ENCODE measurements at places on chromosomes 16 and 17. TPM values are rescaled to one million over a fixed set of nuclear protein-coding genes. Genes with fewer than 3 reads are reported as not detected.
A peak's percentile ranks its signal among the peaks of the same experiment; 100 is the strongest.

The SPATA32 gene
- total RNA-seq = 0.12 TPM

The PPY gene
- 0.90 TPM for total RNA-seq

The ITGB4 gene
- 0.67 TPM for total RNA-seq

The MT4 gene
- total RNA-seq = not detected

The TRPV2 gene
- total RNA-seq = 50.6 TPM

The HSD17B2 gene
- not detected for total RNA-seq

The SLC38A8 gene
- total RNA-seq = not detected

The ABCA9 gene
- not detected for total RNA-seq

The TBX2 gene
- total RNA-seq = not detected

- no peak overlapping the region for H3K4me3 ChIP-seq
- no peak for DNase-seq
- no peaks in the 10 kb centered on the region for H3K4me1 ChIP-seq
- H3K27ac ChIP-seq = no peak overlapping the region
- no peaks in the 10 kb centered on the region for H3K36me3 ChIP-seq
- H3K27me3 ChIP-seq = no peaks in the 10 kb centered on the region
Observed at GRCh38 chr16:14378131-14378551, 251.9 kb downstream of the PARN start.

DNA sequence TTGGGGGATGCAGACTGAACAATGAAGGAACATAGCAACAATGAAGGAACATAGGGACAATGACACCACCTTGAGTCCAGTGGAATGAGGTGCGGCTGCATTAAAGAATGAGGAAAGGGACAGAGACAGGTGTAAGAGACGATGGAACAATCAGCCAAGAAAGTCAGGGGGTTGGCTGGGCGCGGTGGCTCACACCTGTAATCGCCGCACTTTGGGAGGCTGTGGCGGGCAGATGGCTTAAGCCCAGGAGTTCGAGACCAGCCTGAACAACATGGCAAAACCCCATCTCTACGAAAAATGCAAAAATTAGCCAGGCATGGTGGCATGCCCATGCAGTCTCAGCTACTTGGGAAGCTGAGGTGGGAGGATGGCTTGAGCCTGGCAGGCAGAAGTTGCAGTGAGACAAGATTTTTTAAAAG is 13.6 kb upstream of the CBFB start:
- H3K36me3 ChIP-seq = peaks cover 8% of the 10 kb centered on the region
- peak; percentile 36 for DNase-seq
- peak overlapping the region; percentile 86 for H3K4me3 ChIP-seq
- peak overlapping the region; percentile 87 for H3K27ac ChIP-seq
- H3K4me1 ChIP-seq = peaks cover 27% of the 10 kb centered on the region

DNA sequence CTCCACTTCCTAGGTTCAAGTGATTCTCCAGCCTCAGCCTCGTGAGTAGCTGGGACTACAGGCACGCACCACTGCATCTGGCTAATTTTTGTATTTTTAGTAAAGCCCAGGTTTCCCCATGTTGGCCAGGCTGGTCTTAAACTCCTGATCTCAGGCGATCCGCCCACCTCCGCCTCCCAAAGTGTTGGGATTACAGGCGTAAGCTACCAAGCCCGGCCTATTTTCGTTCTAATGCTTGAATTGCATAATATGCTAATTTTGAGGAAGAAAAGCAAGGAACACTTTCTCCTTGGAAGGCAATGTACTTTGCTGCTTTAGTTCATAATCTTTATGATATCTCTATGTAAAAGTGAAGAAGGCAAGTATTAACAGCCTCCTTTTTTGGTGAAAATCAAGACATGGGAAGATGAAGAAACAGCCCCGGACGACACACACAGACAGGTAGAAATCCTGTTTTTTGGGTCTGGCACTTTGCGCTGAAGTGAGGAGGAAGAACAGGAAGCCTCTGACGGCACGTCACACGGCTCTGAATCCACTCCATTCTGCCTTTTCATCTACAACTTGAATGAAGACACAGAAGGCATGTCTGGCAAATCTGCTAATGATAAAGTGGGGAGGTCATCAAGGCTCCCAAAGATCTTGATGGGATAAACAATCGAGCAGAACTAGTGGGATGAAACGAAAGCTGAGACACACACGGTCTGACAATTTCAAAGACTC is 24.9 kb downstream of the VPS53 start:
- H3K36me3 ChIP-seq = peaks cover 27% of the 10 kb centered on the region
- H3K4me3 ChIP-seq = no peak overlapping the region
- H3K4me1 ChIP-seq = no peaks in the 10 kb centered on the region
- H3K27me3 ChIP-seq = no peaks in the 10 kb centered on the region

GRCh38 chr17:73423806-73424205 is 112.0 kb upstream of the CDC42EP4 start:
- DNase-seq = no peak
- no peaks in the 10 kb centered on the region for H3K27me3 ChIP-seq
- no peak overlapping the region for H3K27ac ChIP-seq
- no peak overlapping the region for H3K4me3 ChIP-seq
- no peaks in the 10 kb centered on the region for H3K4me1 ChIP-seq
- H3K36me3 ChIP-seq = no peaks in the 10 kb centered on the region

- no peaks in the 10 kb centered on the region for H3K36me3 ChIP-seq
- no peak overlapping the region for H3K27ac ChIP-seq
- H3K4me3 ChIP-seq = no peak overlapping the region
- H3K4me1 ChIP-seq = peaks cover 11% of the 10 kb centered on the region
- peaks cover 14% of the 10 kb centered on the region for H3K27me3 ChIP-seq
- DNase-seq = no peak
Observed at GRCh38 chr17:14815079-14815478, 450.0 kb downstream of the PMP22 start.

DNA sequence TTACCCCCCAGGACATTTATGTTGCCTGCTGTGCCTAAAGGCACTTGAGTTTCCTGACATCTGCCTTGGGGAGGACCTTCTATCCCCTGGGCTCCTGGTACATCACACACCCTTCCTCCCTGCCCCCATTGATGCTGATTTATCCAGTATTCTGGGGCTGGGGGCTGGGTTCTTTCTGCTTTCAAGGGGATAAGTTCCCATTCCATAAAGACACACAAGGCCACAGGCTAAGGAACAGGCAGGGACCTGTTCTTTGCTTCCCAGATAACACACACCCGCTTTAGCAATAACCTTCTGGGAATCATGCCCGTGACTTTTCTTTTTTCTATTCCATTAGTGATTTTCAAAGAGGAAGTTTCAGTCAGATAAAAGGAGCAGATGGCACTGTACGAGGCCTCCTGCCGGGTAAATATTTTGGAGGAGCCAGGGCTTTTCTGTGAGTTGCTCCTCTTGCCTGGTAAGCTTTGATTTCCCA is 30.6 kb downstream of the CHD9 start:
- peaks cover 5% of the 10 kb centered on the region for H3K4me1 ChIP-seq
- no peaks in the 10 kb centered on the region for H3K36me3 ChIP-seq
- no peak for DNase-seq
- no peaks in the 10 kb centered on the region for H3K27me3 ChIP-seq
- H3K4me3 ChIP-seq = no peak overlapping the region

DNA sequence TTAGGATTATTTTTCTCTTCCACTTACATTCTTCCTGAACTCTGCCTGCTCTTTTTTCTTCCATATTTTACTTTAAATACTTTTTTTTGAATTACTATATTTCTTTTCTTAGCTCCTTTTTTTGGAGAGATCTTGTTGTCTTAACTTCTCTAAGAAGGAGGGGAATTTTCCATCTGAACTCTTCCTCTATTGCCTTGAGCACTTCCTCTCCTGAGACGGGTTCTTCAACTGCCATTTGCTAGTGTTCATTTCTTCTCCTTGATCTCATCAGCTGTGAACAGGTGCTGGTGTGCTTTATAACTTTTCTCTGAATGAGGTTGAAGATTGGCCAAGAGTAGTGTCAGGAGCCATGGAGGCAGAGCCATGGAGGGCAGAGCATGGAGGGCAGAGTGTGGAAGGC is 15.1 kb upstream of the CD300LD start:
- no peaks in the 10 kb centered on the region for H3K36me3 ChIP-seq
- H3K27ac ChIP-seq = no peak overlapping the region
- no peak for DNase-seq
- H3K27me3 ChIP-seq = peaks cover 18% of the 10 kb centered on the region
- no peak overlapping the region for H3K4me3 ChIP-seq
- H3K4me1 ChIP-seq = no peaks in the 10 kb centered on the region

- no peaks in the 10 kb centered on the region for H3K27me3 ChIP-seq
- no peak for DNase-seq
Observed at GRCh38 chr16:61780161-61780560, 256.1 kb downstream of the CDH8 start.

DNA sequence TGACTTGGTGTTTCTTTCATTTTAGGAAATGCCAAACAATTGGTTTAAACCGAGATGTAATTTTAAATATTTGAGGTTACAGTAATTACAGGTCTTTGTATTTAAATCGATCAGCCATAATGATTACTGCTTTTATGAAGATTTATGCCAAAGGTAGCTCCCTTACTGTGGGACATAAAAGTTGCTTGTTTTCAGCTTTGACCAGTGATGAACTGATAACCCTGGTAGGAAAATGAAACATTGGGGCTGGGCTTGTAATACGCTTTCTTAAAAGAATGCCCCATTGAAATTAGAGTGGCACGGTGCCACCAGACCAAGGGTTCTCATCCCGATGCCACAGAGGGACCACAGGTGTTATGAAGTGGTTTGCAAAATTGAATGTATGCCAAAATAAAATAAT is 7.3 kb downstream of the TNRC6A start:
- no peaks in the 10 kb centered on the region for H3K27me3 ChIP-seq
- no peak for DNase-seq
- H3K36me3 ChIP-seq = peaks cover 33% of the 10 kb centered on the region
- no peak overlapping the region for H3K4me3 ChIP-seq
- H3K4me1 ChIP-seq = peaks cover 86% of the 10 kb centered on the region

- peaks cover 3% of the 10 kb centered on the region for H3K27me3 ChIP-seq
- no peak for DNase-seq
Observed at GRCh38 chr16:66326991-66327513, 39.4 kb upstream of the CDH5 start.

DNA sequence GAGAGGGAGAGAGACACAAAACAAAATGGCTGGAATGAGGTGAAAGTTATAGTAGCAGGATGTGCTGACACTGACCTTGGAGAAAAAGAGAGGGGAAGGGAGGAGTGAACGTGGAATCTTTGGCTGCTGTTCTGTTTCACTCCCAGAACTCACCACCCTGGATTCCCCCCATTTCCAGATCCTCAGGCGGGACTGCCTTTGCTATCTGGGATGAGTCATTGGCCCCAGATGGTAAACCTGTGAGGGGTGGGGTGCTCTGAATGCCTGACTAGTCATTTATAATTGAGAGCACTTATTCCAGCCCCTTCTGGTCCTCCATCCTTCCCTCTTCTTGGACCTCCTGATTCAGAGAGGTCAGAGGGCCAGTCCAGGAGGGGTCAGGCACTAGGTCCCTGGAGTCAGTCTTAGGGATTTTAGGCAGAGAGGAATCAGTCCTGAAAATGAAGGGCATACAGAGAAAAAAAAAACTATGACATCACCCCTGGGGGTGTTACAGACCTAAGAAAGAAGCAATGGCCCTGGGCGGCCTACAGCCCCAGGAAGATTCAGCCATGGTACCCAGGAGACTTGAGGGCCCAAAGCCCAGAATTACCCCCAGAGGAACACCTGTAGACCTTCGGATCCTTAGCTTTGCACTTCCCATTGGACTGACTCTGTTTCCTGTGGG is 2.2 kb upstream of the ZG16 start:
- no peaks in the 10 kb centered on the region for H3K27me3 ChIP-seq
- H3K4me3 ChIP-seq = no peak overlapping the region
- DNase-seq = no peak
- H3K36me3 ChIP-seq = no peaks in the 10 kb centered on the region

- H3K27me3 ChIP-seq = no peaks in the 10 kb centered on the region
- no peak overlapping the region for H3K27ac ChIP-seq
- H3K4me3 ChIP-seq = peak overlapping the region; percentile 89
Observed at GRCh38 chr16:2046893-2047329, 723 bp downstream of the NTHL1 start.

GRCh38 chr16:11325404-11326083 is 19.7 kb upstream of the RMI2 start:
- H3K36me3 ChIP-seq = no peaks in the 10 kb centered on the region
- H3K27ac ChIP-seq = peak overlapping the region; percentile 64
- no peak overlapping the region for H3K4me3 ChIP-seq
- DNase-seq = peak; percentile 60

- H3K36me3 ChIP-seq = no peaks in the 10 kb centered on the region
- no peaks in the 10 kb centered on the region for H3K4me1 ChIP-seq
- no peak overlapping the region for H3K27ac ChIP-seq
- DNase-seq = no peak
- no peaks in the 10 kb centered on the region for H3K27me3 ChIP-seq
Observed at GRCh38 chr17:72460711-72461110, 339.9 kb downstream of the SOX9 start.

- H3K27ac ChIP-seq = no peak overlapping the region
- H3K36me3 ChIP-seq = no peaks in the 10 kb centered on the region
- no peak for DNase-seq
- peaks cover 18% of the 10 kb centered on the region for H3K27me3 ChIP-seq
- no peak overlapping the region for H3K4me3 ChIP-seq
- no peaks in the 10 kb centered on the region for H3K4me1 ChIP-seq
Observed at GRCh38 chr16:80836846-80837245, 32.4 kb upstream of the CDYL2 start.
